ENCODE measurements at places on chromosomes 2 and 18.
A peak's percentile ranks its signal among the peaks of the same experiment; 100 is the strongest.

GRCh38 chr2:198036029-198036879 is 231.9 kb downstream of the PLCL1 start:
- no peak for DNase-seq

GRCh38 chr2:8346706-8347430 is 335.0 kb upstream of the ID2 start:
- DNase-seq: no peak

DNA sequence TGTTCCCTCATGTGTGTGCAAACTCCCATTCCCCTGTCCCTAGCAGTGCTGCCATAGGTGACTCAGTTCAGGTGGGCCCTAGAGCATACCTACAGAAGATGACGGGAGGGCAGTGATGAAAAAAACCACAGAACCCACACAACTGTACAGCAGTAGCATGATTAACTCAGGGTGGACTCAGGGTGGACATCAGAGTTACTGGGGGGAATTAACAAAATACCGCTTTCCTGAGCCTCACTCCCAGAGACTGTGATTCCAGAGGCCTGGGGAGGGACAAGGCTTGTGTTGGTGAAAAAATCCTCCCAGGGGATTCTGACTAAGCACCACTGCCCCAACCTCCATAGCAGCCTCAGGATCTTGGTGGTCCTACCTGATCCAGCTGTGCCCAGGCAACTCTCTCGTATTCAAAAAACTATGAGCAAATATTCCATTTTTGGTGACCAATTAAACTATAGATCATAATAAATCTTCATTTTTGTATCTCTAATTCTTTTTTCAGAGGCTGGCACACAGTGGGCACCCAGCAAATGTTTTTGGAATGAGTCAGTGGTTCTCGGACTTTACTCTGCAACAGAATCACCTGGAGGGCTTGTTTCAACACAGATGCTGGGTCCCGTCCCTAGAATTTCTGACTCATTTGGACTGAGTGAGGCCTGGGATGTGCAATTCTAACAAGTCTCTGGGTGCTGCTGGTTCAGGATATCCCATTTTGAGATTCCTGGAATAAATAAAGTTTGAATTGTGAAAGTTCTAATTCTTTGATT is 84.1 kb upstream of the NABP1 start:
- no peak for DNase-seq

- DNase-seq: peak; percentile 18
Measured at GRCh38 chr2:47344890-47345589, 57.9 kb upstream of the MSH2 start.

GRCh38 chr2:11904029-11904428 is 157.6 kb downstream of the LPIN1 start:
- peak; percentile 32 for DNase-seq

DNA sequence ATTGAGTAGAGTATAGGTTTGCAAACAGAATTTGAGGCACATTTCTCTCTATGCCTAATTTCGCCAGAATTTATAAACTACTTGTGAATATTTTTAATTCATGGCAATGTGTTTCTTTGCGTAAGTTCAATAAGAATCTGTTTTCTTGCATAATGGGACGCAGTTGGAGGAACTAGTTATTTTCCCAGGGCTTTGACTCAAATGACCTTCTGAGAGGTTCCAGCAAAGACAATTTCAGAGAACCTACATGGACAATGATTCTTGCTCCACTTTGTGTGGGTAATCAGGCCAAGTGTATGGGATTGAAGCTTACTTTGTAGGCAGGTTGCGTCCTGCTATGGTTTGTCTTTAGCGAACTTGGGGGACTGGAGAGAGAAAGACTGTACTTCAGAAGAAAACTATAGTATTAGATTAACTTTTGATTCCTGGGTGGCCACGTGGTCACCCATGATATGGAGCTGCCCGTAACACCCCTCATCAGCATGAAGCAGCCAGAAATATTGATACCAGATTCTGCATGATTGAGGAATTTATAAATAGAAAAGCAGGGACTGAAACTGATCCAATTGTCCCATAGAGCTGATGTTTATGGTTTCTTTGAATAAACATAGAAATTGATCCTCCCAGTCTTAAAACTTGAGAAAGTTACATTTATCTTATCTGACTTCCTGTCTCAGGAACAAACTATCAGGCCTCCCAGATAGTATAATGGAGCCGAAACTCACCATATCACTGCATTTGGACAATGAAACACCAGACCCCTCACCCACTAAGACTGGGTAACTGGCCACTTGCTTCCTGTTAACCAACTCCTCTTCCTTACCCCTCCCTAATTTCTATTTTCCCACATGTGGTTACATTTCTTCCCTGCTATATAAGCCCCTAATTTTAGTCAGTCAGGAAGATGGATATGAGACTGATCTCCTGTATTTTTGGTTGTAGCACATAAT is 815.3 kb upstream of the HS6ST1 start:
- DNase-seq: no peak

- peak; percentile 46 for DNase-seq
Measured at GRCh38 chr18:55522011-55522410, 66.0 kb downstream of the TCF4 start.

DNA sequence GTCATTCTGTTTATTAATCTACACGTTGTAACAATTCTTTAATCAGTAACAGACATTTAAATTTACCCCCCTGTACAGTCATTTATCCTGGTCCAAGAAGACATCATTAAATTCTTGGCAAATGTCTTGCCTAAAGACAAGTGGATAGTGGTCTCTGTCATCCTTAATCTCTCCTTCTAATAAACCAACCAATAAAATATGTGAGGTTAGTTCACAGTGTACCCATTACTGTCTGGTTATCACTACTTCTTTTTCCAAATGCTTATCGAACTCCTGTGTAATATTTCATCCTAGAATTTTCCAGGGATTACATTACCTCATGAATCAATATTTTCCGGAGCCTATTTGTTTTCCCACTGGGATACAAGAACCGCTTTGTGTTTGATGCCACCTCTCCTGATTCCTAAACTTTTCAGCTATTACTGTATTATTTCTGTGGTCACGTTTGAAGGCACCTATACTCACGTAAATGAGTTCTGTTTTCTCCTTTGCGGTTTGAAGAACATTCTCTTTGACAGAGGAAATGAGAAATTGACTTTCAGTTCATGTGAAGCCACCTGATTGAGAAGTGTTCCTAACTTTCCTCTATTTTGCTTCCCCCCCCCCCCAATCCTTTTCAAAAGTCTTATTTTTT is 131.5 kb downstream of the RTN4 start:
- no peak for DNase-seq

- DNase-seq: no peak
Measured at GRCh38 chr2:162381851-162382250, 37.9 kb downstream of the GCA start.

GRCh38 chr2:205680067-205680466 is 2.2 kb upstream of the NRP2 start:
- DNase-seq: peak; percentile 80

DNA sequence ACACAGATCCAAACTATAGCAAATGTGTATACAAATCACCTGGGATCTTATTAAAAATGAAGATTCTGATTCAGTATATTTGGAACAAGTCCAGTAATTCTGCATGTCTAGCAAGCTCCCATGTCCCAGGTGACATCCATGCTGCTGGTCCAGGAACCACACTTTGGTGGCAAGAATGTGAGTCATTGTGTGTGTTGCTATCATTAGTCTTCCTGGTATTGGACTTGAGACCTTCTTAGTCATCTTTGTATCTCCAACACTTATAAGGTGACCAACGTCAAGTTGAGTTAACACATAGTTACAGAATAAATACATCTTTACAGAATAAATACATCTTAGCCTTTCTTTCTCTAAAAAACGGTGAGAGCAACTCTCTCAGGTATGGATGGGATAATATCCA is 107.9 kb upstream of the NDUFV2 start:
- DNase-seq: no peak

DNA sequence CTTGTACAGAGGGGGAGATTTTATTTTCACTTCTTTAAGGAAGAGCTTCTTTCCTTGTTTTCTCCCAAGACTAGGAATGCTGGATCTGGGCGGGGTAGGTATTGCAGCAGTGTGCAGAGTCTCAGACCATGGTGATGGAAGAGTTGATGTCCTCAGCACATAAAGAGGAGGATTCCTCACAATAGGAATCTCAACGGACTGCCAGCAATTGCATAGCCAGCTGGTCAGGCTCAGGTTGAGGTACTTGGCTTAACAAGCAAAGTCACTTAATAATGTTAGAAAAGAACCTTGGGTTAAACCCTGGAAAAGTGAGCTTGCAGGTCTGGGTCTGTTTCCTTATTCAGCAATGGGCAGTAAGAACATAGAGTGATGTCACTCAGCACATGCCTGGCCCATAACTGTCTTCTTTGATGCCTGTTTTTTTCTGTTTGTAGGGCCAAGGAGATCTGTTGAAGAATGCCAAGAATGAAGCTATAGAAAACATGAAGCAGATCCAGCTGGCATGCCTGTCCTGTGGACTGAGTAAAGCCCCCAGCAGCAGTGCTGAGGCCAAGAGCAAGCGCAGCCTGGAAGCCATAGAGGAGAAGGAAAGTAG is 342.1 kb downstream of the PLCL1 start:
- DNase-seq: no peak

GRCh38 chr2:69954084-69954483 is 7.3 kb downstream of the ASPRV1 start:
- no peak for DNase-seq

DNA sequence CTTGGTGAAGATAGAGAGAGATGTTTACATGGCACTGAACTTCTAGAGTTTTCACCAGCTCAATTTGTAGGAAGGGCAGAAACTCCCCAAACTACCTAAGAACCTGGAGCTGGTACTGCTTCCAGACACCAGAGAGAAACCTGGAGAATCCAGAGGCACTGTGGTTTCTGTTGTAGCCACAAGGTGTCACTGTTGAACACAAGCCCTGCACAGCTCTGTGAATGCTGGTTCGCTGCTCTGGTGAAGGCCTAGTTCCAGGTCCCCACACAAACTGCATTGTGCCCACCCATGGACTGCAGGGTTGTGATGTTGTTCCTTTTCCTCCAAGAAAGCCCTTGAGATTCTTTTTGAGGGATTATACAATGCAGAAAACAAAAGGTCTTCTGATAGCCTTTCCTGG is 150.5 kb upstream of the HS6ST1 start:
- peak; percentile 66 for DNase-seq

DNA sequence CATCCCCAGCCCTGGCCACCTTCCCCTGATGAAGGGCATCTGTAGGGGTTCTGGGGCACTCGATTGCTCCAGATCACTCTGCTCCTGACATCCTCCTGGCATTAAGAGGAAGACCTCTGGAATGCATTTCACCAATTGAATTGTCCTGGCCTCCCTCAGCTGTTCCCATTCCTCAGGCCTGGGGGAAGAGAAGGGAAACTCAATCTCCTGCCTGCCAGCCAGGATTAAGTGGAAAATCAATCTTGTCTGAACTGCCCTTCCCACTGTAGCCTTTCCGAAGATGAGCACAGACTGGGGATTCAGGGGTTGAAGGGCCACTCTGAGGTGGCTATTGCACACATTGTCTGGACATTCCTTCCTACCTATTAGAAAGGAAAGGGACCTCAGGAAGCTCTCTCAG is 99.8 kb downstream of the ALK start:
- no peak for DNase-seq

DNA sequence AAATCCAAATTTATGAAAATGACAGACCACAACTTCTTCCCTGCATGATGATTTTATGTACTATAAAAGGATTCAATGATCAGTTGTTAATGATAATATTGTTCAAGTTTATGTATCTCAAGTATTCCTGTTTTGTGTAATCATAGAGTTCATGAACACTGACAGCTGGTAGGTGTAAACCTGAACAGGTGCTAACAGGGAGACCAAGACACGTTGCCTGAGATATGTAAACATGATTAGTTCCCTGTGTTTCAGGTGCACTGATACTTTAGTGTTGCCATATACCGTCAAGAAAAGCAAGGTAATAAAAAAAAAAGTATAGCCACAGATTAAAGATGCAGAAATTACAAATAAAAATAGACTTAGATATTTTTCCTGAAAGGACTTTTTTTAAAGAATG is 131.8 kb downstream of the BAZ2B start:
- no peak for DNase-seq

DNA sequence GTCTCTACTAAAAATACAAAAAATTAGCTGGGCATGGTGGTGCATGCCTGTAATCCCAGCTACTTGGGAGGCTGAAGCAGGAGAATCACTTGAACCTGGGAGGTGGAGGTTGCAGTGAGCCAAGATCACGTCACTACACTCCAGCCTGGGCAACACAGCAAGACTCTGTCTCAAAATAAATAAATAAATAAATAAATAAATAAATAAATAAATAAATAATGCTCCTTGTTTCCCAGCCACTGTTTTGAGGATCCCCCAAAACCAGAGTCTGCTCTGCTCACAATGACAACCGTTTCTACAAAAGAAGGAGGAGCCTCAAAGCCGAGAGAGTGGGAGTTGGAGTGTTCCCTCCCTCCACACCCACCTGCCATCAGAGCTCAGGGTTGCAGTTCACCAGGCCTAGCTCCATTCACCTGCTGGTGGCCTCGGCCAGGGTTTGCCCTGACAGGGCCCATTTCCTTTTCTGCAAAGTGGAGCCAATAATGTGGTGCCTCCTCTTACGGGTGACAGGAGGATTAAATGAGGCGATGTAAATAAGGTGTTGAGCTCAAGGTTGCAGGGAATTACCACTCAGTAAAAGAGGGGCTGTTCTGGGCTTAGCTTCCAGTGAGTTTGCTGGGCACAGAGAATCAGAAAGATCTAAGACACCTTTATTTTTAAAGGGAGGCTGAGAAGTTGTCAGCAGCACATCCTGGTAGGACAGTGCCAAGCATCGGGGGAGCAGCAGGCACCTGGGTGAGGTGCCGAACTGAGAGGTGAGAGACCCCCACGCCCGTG is 25.5 kb downstream of the CRACDL start:
- DNase-seq: no peak

DNA sequence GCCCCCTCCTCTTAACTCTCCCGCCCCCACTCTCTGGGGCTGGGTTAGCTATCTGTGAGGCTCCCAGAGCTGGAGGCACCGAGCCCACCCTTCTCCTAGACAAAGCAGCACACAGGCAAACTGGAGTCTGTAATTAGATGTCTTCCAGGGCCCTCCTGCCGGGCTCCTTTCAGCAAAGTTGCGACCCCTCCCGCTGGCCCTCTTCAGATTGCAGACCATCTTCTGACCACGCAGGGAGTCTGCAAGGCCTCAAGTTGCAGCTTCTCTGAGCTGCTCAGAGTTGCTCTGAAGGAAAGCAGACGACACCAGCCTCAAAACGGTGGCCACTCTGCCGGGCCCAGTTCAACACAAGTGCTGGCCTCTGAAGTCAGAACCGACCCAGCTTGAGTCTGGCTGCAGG is 228.4 kb upstream of the COPS8 start:
- DNase-seq: no peak

GRCh38 chr2:6694555-6694954 is 171.2 kb downstream of the CMPK2 start:
- DNase-seq: no peak

DNA sequence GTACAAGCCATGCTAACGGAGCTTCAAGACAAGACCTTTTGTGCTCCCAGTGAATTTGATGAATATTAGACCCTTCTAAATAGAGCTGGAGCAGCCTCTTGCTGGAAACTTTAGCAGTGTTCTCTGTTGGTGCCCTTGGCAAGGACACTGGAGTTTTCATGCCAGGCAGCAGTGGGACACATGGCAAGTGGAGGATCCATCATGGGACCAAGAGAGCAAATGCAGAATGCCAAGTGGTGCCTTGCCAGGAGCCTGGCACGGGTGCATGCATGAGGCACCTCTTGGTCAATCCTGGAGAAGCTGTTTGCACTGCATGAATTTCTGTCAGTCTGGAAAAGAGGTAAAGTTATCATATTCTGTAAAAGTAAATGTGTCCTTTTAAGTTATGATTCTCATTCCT is 59.1 kb downstream of the NETO1 start:
- DNase-seq: no peak

Data from KBM-7 (cell line).